ENCODE measurements at places on chromosomes 12 and 14. TPM values are rescaled to one million over a fixed set of nuclear protein-coding genes. Genes with fewer than 3 reads are reported as not detected.

GRCh38 chr12:52496590-52497071, 3.6 kb upstream of the KRT6A start:
- no peak for DNase-seq

Gene CSAD
- polyA plus RNA-seq, result 54.5 TPM

Gene LRIG3
- polyA plus RNA-seq, result 23.8 TPM

- no peak for DNase-seq
Measured at GRCh38 chr12:67630373-67631088, 18.0 kb upstream of the DYRK2 start.

GRCh38 chr14:32657081-32657480, 281.6 kb upstream of the NPAS3 start:
- no peak for DNase-seq

DNA sequence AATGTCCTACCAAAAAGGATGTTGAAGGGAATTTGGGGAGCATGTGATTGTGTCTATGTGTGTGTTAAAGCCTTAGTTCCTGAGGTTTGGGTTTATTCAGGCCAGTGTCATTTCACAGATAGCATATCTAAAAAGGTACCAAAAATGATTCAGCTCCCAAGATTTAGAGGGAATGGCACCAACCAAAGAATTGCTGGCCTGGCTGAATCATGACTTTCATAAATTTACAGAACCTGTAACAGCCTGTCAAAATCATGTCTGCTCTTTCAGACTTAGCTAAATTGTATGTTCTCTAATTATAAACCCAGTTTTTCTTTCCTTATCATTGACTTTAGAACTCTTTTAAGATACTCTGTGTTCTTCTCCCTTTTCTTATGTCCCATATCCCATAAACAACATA, 231.5 kb downstream of the NUBPL start:
- DNase-seq, result no peak

Gene FGF6
- 58.5 TPM for polyA plus RNA-seq

Gene STAB2
- 3.9 TPM for polyA plus RNA-seq

Gene TPPP2
- 0.49 TPM for polyA plus RNA-seq

DNA sequence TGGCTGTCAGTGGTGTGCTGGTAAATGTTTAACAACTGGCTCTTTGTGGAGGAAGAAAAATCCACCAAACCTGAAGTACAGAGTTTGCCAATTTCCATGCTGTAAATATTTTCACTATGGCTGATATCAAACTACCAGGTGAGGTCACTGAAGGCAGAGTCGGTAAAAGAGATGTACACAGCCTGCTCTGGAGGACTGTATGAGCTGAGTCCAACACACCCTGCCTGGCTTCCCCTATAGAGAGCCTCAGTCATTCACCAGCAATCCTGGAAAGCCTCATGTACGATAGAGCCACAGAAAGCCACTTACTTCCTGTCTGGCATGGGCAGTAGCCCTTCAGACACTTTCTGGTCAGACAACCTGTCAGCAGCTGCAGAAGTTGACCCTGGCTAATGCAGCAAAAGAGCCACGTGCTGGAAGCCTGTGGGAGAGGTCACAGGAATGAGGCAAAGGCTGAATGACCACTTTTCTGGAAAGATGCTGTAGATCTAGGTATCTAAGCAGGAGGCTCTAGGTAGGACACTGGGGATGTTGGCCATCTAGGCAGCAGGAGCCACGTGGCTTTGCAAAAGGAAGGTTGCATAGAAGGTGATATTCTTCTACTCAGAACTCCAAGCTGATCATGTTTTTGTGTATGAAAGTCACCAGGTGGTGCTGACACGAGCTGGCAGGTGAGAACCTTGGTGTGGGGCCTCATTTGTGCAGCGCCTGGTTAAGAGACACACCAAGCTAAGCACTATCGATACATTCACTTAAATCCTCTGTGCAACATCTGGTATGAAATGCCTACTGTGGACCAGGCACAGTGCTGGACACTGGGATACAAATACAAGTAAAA, 553.9 kb downstream of the VRK1 start:
- no peak for DNase-seq

Data from forelimb muscle (tissue), 1 donor.